ENCODE measurements at places on chromosomes 6 and 20. TPM values are rescaled to one million over a fixed set of nuclear protein-coding genes. Genes with fewer than 3 reads are reported as not detected.

Gene RGS17
- polyA plus RNA-seq, result 0.09 TPM

Gene KCNK16
- not detected for polyA plus RNA-seq

Gene GSTA2
- not detected for polyA plus RNA-seq

Gene MUC21
- not detected for polyA plus RNA-seq

Gene LSM14B
- polyA plus RNA-seq, result 48.2 TPM

Gene HSPA1L
- 0.99 TPM for polyA plus RNA-seq

Gene TRPC4AP
- polyA plus RNA-seq, result 111 TPM

Gene CST9L
- polyA plus RNA-seq, result not detected

Gene SLC17A1
- not detected for polyA plus RNA-seq

Gene SLC32A1
- polyA plus RNA-seq, result not detected

Gene CST4
- polyA plus RNA-seq, result not detected

Gene MTG2
- polyA plus RNA-seq, result 19.3 TPM

Gene NQO2
- 56.2 TPM for polyA plus RNA-seq

Gene C6orf163
- 0.78 TPM for polyA plus RNA-seq

Gene PKIB
- not detected for polyA plus RNA-seq

Gene NT5E
- 99.2 TPM for polyA plus RNA-seq

Gene BMP6
- polyA plus RNA-seq, result 0.06 TPM

Gene OPRM1
- not detected for polyA plus RNA-seq

Gene TRMT6
- polyA plus RNA-seq, result 7.2 TPM

Gene MRPS18A
- 75.0 TPM for polyA plus RNA-seq

Gene TMEM151B
- polyA plus RNA-seq, result not detected

Gene IMPG1
- polyA plus RNA-seq, result not detected

Measured in BJ (cell line).